ENCODE measurements at places on chromosomes 6 and 20.

GRCh38 chr20:11881449-11881848 is 36.2 kb upstream of the BTBD3 start:
- DNase-seq, result no peak

DNA sequence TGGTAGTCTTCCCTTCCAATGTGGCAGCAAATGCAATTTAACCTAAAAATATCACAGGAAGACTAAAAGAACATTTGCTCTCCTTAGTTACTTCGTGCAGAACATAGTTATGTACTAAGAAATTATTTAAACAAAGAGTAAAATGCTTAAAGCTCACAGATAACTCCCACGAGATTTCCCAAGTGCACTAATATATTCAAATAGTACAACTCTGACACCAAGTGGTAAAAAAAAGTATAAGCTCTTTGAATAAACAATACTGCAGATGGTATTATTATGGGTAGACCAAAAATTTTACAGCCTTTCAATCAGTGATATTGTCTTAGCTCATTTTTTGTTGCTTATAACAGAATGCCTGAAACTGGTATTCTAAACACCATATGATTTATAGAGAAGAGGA is 52.8 kb upstream of the FILIP1 start:
- DNase-seq, result no peak

DNA sequence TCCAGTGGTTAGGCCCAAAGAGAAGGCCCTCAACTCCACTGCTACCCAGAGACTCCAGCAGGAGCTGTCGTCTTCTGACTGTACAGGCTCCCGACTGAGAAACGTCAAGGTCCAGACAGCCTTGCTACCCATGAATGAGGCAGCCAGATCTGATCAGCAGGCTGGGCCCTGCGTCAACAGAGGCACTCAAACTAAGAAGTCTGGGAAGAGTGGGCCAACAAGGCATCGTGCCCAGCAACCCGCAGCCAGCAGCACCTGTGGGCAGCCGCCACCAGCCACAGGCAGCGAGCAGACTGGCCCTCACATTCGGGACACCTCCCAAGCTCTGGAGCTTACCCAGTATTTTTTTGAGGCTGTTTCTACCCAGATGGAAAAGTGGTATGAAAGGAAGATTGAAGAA is 8.1 kb downstream of the LYRM2 start:
- no peak for DNase-seq

GRCh38 chr6:150981095-150981494 is 115.6 kb downstream of the MTHFD1L start:
- no peak for DNase-seq

- no peak for DNase-seq
Measured at GRCh38 chr20:58911970-58912369, 59.5 kb downstream of the GNAS start.

DNA sequence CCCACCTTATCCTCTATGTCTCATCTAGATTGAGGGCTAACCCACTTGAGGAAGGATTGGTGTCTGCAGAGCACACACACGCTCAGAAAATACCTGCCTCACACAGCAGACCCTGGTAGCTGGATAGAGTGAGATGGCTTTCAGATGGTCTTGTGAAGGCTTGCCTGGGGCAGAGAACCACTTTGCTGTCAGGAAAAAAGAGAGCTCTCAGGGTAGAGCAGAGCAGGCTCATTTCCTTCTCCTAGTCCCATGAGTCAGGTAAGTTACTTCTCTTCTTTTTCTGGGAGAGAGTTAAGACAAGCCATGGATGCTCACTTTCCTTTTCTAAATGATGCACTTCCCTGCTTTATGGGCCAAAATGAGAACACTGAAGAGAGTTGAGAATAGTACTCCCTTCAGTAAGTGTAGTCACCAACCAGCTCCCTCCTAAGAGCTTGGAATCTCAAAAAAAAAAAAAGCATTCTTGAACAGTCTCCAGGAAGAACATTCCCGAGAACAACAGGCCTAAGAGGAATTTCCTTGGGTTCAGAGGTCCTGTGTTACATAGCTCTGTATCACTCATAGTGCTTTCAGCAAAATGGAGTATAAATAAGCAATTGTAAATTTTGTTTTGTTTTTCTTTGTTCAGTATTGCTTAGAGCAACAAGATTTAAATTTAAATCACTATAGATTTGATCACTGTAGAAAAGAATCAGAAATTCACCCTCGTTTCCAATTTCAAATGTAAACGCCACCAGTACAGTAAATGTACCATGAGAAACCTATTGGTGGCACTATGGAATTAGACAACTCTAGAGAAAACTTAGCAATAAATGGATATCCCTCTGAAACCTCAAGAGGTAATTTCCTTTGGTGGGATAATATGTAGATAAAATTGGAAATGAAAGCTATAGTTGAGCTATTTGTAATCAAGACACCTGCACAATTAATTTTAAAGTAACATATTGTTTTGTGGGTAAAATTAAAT is 530.3 kb downstream of the RFPL4B start:
- peak; percentile 91 for DNase-seq

DNA sequence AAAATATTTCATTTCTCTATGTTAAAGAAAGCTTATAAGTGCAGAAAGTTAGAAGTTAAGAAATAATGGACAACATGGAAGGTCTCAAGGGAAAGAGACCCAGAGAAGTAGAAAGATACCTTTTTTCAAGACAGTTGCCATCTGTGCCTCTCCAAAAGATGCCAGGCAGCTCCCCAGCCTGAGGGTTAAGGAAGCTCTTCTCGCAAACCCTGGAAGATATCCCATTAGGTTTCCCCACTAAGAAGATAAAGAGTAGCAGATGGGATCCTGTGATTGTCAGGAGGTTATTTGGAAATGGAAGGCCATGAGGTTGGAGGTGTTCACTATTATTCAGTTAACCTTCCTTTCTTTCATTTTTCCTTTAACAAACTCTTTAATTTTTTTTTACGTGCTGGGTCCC is 110.1 kb upstream of the SIM1 start:
- DNase-seq, result no peak

DNA sequence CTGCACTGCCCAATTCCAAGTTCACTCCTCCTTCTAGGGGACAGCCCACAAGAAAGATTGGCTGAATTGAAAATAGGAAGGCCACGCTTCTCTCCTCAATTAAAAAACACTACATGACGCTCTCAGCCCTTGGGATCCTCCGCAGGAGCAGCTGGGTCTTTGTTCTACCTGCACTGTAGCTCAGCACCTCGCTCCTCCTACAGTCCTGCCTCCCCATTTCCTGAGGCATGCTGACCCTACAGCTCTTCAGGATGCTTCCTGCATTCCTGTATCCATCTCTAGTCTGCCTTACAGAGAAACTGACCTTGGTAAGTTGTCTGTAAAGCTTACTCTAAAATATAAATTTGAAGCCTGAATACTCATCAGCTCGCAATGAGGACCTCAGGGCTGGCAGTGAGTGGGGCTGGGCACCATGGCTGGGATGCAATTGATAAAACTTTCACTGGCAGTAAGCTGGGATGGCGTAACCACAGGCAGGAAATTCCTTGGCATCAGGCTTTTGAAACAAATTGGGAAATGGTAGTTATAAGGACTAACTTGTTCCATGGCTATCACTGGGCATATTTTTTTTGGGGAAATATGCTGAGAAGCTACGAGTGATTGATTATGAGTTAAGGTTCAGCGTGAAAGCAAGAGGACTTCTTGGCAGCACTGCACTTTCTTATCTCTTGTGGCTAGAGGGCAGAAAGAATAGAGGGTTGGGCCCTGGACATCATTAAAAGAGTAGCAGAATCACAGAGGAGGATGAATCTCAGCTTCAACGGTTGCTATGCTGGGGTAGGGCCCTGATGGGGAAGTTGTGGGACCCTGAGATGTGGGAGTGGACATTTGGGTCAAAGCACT is 11.7 kb upstream of the SIRPB1 start:
- no peak for DNase-seq

GRCh38 chr6:75609639-75610590 is 8.2 kb downstream of the SENP6 start:
- DNase-seq, result no peak
